Stimulated activated CD8-positive, alpha-beta memory T cell treated with anti-CD3 and anti-CD28 coated beads, Interleukin-12 subunit alpha, Interleukin-12 subunit beta, amount 100 ng/mL, for 4 hours (primary cell): ENCODE measurements at places on chromosomes 12 and 14.

DNA sequence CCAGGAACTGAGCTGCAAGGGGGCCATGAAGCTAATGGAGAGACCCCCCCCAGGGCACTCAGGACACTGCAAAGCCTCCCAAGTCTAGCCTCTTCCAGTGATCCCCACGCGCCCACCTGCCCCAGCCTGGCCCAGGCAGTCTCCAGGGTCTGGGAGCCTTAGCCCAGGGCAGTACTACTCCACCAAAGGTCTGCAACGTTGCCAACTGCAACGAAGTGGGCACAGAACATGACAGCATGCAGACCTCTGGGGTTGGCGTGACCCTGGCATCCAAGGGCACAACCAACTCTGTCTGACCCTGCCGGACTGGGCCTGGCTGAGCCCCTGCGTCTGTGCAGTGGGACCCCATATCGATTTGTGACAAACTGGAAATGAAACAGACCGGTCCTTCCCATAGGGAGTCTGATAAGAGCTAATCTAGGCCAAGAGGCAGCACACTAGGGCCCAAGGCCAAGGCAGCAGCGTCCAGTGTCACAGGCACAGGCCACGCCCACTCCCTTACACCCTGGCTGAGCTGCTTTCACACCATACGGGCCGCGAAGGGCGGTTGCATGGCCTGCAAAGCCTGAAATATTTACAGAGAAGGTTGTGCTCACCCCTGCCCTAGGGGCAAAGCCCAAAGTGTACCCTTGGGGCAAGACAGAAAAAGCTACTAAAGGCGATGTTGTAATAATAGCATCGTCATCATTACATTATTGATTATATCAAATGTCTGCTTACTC, 76.7 kb downstream of the NCOR2 start:
- DNase-seq: no peak

GRCh38 chr12:88472248-88472647, 108.0 kb downstream of the KITLG start:
- DNase-seq: no peak

DNA sequence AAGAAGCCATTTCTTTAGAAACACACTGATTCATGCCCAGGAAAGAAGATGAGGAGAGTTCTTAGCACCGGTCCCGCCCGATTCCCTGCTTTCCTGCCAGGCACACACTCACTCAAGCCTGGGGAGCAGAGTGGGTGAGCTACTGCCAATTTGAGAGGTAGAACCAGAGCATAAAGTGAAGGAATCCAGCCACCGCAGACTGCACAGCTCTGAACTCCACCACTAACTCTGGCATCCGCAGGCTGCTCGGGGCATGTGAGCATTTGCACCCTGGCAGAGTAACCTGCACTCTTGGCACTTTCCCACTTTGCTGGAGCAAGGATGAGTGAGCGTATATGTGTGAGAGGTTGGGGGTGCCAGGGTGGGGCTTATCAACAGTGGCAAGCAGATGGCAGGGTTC, 4.0 kb upstream of the SYNDIG1L start:
- DNase-seq: no peak

DNA sequence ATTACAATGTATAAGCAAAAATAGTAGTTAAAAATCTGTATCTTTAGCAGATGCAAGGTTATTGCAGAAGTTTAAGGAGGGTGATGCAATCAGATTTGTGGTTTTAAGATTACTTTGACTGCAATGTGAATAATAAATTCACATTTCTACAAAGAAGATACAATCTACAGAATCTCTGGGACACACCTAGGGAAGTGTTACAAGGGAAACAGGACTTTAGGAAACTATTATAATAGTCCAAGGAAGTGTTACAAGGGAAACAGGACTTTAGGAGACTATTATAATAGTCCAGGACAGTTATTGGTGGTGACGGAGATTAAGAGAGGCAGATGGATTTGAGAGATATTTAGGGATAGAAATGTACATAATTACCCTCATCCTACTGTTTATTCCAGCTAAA, 154.4 kb upstream of the GARIN6 start:
- DNase-seq: no peak

DNA sequence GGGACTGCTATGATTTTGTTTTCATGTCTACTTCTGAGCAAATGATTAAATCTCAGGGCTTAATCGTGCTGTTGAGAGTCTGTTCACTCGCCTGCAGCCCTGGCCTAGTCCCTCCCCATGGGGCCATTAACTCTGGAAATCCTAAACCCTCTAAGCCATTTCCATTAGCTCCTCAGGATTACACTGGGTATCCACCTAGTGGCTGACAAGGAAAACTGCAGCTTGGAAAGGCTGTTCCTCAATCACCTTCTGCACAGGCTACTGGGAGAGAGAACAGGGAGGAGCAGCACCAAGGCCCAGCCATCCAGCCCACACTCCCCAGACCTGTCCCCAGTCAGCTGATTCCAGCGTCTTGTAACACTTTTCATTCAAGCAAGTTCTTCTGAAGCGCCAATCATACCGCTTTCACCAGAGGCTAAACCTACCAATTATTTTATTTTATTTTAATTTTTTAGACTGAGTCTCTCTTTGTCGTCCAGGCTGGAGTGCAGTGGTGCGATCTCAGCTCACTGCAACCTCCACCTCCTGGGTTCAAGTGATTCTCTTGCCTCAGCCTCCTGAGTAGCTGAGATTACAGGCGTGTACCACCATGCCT, 48.7 kb downstream of the NEUROD4 start:
- no peak for DNase-seq

GRCh38 chr14:97581016-97581415, 783.8 kb downstream of the VRK1 start:
- no peak for DNase-seq
